ENCODE measurements at places on chromosomes 3 and 15.

DNA sequence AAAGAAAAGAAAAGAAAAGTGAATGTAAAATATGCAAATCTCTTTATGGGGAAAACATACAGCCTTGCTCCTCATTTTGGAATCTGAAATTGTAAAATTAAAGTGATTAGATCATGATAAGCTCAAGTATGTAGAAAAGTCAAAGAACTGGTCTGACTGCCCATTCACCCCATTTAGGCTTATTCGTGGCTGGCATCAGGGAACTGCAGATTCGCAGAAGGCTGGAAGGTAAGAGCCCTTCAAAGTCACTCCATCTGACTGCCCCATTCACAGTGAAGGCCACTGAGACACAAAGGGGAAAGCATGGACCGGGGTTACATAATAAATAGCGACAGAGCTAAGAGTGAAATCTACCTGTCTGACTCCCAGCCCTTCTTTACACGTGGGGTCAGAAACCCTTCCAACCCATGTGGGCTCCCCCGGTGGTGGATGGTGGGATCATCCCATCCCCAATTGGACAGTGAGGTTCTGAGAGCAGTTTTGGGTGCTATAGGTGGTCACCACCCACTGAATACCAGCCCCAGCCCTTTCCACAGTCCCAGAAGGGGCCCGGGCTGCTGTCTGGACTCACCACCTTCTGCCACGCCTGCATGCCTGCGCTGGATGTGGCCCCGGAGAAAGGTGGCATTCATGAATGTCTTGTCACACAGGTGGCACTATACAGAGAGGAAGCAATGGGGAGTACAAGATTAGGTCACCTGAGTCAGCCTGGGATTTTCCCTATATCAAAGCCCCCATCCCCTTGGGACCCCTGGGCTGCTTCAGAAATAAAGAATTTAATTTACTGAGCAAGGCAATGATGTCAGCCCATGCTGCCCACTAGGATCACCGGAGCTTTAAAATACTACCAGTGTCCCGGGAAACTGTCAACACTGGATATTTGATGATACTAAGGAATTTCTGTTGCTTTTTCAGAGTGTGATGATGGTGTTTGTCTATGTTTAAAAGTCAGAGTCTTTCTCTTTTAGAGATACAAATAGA is 17.9 kb downstream of the DZIP1L start:
- no peak for DNase-seq

DNA sequence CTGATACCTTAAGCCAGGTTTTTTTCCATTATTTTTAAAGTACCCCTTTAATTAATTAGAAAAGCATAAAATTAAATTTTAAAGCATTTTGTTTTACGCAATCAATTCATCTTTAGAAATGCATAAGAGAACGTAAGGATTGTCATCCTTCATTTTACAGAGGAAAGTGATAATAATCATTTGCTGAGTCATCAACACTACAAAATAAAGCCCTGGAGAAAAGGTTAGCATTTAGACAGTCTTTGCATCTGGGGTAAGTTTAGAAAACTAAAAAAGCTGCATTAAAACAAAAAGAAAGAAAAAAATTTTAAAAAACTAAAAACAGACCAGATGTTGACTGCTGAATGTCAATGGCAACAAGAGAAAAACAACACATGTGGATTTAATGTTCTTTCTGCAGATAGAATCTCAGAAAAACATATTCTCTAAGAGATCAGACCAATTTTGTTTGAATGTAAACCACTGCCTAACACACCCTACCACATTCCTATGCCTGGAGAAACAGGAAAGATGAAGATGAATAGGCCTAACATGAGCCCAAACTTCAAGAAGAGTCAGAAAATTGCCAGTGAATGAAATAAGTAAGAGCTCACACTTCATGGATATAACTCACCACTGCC is 59.9 kb downstream of the SUCNR1 start:
- no peak for DNase-seq

- no peak for DNase-seq
These were observed 60.2 kb downstream of the IL16 start for GRCh38 chr15:81256916-81257315.

GRCh38 chr3:98440283-98440682 is 22.7 kb upstream of the OR5K1 start:
- no peak for DNase-seq

DNA sequence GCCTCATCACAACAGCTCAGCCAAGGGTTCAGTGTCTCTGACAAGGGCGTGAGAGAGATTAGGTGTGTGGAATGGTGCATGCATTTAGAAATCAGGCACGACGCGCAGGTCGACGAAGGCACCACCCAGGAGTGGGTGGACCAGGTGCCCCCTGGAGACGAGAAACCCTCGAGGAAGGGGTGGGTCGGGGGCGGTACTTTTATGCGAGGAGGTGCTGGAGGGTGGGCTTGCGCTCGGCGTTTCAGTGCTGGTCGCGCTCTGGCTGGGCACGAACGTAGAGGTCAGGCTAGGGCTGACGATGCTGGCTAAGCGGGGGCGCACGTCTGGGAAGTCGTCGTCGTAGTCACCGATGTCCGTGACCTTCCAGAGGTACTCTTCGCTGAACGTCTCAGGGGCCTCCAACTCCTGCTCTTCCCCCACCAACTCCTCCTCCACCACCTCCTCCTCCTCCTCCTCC is 393 bp downstream of the ERICH6 start:
- no peak for DNase-seq
